ENCODE measurements at places on chromosomes 2 and 18.

GRCh38 chr2:133768256-133768655 is 200.0 kb upstream of the NCKAP5 start:
- no peak for DNase-seq

- DNase-seq, result no peak
Measured at GRCh38 chr18:77024476-77024875, 108.1 kb downstream of the MBP start.

GRCh38 chr18:36440614-36441013 is 143.1 kb downstream of the FHOD3 start:
- DNase-seq, result no peak

GRCh38 chr2:156982615-156983014 is 274.9 kb upstream of the GALNT5 start:
- DNase-seq, result no peak

DNA sequence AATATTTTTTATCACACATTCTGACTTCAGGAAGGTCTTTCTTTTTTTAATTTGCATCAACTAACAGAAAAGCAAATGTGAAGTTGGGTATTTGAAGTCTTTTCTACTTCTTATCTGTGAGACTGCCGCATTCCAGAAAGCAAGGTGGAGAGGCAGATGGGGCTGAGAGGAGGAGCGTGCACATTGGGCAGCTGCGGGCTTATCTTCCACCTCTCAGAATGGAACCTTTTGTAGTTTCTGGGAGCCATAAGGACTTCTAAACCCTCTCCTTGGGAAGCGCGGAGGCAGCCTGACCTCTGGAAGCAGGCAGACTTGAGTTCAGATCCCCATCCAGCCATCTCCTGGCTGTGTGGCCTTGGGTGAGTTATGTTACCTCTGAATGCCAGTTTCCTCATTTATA is 3.9 kb downstream of the MAPRE3 start:
- DNase-seq, result no peak

DNA sequence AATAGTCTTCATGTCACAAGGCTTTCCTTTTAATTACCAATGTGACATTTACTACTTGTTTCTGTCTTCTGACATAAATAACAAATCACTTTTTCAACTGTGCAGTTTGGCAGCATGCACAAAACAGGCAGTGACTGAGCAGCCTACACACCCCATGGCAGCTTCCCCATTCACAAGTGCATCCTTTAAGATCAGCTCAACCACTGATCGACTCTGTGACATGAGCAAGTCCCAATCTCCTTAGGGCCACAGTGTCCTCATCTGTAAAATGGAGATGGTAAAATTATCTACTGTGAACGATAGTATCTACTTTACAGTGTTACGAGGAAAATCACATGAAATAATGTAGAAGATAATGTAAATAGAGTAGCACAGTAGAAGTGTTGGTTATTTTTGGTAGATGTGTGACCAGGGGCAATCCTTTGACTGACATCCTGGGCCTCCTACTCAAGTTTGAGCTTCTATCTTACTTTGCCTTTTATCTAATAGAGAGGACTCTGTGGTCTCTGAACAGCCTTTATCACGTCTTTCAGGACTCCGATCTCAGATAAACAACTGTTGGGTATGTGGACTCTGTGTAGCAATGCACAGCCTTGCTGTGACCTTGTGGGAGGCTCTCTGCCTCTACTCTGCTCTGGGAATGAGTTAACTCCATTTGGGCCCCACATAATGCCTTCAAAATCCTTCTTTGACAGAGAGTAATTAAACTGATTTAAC is 120.6 kb downstream of the PIGN start:
- no peak for DNase-seq

GRCh38 chr2:203412546-203413331 is 84.5 kb downstream of the ABI2 start:
- DNase-seq, result no peak

GRCh38 chr2:234107861-234108260 is 57.4 kb downstream of the SPP2 start:
- no peak for DNase-seq

GRCh38 chr2:22934747-22935146 is 450.2 kb upstream of the KLHL29 start:
- no peak for DNase-seq

Measured in T-helper 2 cell (primary cell).